ENCODE measurements at places on chromosomes 6 and 20.

DNA sequence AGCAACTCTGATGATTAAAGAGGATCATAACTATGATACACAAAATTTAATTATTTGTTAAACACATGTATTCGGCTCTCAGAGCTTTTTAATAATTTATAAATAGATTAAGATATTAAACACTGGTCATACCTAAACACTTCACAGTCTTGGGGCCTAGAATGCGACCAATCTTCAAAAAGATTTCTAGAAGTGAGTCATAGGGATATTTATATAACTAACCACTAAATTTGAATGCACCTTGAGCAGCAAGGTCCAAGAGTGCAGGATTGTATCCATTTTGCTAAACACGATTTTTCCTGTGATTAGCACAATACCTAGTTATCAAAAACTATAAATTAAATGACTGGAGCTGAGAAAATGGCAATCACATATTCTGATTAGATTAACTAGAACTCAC lies 709.3 kb downstream of the EPHA7 start:
- DNase-seq = no peak

- DNase-seq = peak; percentile 31
These were observed 5.4 kb upstream of the GINM1 start for GRCh38 chr6:149560736-149561135.

DNA sequence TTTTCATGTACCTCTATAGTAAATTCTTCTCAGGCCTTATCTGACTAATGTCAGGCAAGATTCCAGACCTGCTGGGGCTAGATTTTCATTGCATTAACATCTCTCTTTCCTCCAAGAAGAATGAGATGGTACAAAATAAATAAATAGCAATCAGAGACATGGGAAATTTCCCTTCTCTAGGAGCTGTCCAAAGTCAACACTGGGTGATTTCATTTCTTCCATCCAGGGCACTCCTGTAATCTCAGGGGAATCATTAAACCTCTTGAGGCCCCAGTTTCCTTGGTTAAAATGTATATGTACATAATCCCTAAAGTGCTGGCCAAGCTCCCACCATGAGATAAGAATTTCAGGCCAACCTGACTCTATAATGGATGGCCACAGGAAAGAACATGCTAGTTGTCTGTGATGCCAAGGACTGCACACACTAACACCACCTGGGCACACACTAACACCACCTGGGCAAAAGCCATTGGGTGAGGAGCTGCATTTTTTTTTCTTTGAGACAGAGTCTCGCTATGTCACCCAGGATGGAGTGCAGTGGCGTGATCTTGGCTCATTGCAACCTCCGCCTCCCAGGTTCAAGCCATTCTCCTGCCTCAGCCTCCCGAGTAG lies 912 bp downstream of the IL17F start:
- no peak for DNase-seq

DNA sequence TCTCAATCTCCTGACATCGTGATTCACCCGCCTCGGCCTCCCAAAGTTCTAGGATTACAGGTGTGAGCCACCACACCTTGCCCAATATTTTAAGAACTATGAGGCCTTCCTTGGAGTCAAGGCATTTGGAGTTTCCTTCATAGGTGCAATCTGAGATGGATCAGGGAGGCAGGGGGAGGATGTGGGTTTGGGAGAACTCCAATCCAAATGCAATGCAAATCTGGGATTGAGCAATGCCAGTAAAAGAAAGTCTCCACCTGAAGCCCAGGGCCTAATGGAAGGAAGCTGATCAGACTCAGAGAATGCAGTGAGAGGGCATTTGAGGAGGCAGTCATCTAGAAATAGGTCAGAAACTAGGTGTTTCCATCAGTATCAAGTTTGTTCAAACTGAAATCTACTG lies 21.2 kb downstream of the RSPH3 start:
- no peak for DNase-seq

DNA sequence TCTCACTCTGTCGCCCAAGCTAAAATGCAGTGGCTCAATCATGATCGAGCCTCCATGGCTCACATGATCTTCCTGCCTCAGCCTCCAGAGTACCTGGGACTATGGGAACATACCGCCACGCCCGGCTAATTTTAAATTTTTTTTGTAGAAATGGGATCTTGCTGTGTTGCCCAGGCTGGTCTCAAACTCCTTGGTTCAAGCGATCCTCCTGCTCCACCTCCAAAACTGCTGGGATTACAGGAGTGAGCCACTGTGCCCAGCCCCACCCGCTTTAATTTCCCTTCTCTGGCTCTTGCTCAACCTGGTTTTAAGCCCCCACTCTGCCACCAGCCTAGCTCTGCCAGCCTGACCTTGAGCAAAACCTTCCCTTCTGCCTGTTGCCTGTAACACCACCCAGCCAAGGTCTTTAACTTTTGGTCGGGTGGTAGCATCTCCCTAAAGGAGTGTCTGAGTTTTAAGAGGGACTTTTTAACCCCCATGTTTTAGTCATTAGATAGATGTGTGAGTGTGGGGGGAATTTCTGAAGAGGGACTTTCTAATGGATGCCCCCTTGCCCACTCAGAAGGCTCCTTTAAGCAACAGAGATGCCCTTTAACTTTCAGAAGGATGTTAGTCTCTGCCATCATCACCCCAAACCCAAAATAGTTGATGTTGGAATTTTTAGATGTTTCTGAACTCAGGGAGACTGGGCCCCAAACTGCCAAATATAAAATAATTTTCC lies 71.8 kb upstream of the FOXP4 start:
- no peak for DNase-seq
